ENCODE measurements at places on chromosomes 3 and 15.

GRCh38 chr15:55993804-55994560 is 570 bp upstream of the NEDD4 start:
- DNase-seq: peak; percentile 88

DNA sequence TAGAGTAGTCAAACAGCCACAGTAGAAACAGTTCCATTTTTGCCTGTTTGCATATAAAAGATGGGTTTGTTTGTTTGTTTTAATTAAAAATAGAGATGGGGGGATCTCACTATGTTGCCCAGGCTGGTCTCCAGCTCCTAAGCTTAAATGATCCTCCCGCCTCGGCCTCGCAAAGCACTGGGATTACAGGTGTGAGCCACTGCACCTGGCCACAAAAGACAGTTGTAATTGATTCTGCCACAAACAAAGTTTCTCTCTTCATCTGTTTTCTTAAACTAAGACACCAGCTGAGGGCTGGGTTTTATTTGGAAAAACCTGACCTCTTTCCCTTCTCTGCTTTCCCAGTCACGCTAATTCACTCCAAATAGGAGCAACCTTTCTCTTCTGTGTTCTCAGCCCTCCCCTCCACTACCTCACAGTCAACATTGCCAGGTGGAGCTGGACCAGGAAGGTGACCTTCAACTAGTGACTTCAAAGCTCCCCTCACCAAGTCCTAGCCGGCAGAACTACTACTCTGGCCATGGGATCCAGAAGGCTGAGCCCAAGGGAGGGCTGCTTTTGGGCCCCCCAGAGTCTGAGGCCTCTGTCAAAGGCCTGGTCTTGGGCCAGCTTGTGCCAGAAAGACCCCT is 1.5 kb upstream of the IDH2 start:
- DNase-seq: no peak

DNA sequence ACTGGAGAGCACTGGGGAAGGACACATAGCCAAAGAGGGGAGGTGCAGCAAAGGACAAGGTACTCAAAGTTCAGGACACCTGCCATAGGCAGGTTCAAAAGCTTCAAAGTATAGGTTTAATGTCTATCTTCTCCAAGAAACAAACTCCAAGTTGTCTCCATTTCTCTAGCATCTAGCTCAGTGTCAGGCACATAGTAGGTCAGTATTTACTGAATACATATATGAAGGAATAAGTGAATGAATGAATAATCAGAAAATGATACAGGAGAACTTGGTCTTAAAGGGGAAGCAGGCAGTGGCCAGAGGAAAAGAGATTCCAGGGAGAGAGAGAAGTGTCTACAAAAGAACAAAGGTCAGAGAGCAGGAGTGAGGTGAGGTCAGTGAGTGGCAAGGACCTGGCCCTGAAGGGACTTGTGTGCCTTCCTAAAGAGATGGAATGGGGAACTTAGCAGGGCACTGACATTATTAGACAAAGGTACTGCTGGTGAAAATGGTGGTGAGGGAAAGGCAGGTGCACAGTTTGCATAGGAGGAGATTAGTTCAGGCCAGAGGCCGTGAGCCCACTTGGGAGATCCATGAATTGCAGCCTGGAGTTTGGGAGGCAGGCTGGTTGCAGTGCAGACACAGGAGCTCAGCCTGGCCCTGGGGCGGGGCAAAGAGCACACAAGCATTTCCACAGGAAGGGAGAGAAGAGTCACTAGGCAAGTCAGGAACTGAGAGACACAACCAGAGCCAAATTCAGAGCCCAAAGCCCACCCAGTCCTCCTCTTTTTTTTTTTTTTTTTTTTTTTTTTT is 21.4 kb downstream of the TBC1D2B start:
- no peak for DNase-seq

DNA sequence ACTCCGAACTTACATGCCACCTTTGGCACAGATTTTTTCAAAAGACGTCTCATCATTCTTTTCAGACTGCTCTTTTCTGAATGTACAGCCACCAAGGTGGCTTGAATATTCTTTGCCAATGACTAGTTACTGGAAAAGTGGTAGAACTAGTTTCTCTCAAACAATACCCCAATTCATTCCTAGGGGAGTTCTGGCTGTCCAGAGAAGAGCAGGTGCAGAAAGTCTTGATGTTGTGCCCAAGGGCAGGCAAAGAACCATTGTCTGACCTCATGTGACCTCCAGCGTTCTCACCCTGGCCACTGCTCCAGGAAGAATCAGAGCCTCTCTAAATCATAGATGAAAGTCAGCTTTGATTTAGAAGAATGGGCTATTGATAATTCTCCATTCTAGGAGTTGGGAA is 5.5 kb downstream of the LMOD3 start:
- peak; percentile 79 for DNase-seq

- DNase-seq: no peak
These were observed 252.5 kb downstream of the CDIN1 start for GRCh38 chr15:36831904-36832287.

DNA sequence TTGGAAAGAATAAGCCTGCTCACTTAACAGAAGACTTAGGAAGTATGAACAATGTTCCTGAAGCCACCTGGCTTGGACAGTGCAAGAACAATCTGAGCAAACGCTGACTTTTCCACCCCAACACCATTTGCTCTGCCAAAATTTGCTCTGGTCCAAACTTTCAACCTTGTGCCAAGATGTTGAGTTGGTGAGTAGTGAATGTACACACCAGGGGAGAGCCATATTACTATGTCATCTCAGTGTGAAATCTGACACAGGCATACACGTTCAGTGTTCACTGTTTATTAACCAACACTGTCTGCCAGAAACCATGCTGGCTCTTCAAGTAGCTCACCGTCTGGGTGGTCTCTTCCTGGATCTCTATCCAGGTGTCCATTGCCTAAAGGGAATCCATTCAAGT is 152.9 kb upstream of the LPP start:
- no peak for DNase-seq

- DNase-seq: peak; percentile 14
These were observed 6.3 kb upstream of the PKM start for GRCh38 chr15:72237029-72237852.

- no peak for DNase-seq
These were observed 1.0 kb upstream of the COL7A1 start for GRCh38 chr3:48596157-48596556.

GRCh38 chr3:148911173-148911572 is 46.1 kb downstream of the CPA3 start:
- DNase-seq: no peak

DNA sequence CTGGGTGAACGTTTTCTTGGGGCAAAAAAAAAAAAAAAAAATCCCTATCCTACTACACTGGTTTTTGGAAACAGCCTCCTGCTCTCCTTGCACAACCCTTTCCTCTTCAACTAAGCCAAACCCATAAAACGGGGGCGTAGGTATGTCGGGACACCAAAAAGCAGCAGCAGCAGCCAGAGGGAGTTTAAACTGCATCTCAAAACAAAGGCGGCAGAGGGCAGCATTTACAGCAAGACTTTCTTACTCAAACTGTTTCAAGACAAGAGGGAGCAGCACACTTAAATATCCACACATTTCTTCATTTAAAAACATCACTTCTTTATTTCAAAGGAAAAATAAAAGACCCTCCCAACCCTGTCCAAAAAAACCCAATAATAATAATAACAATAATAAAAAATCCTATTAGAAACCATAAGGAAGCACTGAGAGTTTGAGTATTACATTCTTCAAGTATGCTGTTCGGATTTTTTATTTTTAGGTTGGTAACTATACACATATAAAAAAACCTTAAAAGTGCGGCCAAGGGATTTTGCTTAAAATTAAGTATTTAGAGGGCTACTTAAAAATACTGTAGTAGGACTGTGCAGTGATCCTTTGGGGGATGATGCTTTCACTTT is 43.9 kb upstream of the PLXND1 start:
- peak; percentile 70 for DNase-seq

DNA sequence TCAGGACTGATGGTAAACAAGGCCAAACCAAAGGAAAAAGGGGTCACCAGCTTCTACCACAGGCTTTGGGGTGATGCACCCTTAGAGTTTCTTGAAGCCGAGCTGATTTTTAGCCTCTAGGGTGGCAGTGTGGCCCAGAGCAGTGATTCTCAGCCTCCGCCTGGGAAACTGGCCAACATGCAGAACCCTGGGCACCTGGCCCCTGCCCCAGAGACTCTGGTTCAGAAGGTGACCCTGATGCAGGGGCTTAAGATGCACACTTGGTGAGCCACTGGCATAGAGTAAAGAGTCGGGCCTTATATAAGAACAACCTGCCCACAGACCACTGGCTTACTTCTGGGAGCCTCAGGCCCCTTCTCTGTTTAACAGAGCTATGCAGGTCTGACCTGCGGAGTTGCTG is 44.5 kb downstream of the SYNM start:
- no peak for DNase-seq

DNA sequence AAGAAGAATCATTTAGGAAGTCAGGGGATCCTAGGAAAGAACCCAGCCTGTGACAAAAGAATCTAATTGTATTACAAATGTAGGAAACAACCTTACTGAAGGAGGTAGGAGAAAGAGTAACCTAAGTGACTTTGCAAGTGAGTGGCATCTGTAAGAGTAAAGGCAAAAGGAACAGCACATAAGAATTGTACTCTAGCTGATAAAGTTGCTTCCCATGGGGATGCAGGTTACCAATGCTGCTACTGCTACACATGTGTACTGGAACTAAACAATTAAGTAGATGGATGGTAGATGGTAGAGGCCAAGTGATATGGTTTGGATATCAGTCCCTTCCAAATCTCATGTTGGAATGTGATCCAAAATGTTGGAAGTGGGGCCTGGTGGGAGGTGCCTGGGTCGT is 60.8 kb downstream of the OSBPL10 start:
- no peak for DNase-seq

- no peak for DNase-seq
These were observed 96.8 kb downstream of the CDIN1 start for GRCh38 chr15:36676211-36676610.

GRCh38 chr3:41881233-41881821 is 80.6 kb downstream of the ULK4 start:
- no peak for DNase-seq

- DNase-seq: no peak
These were observed 472.2 kb downstream of the NR2F2 start for GRCh38 chr15:96802611-96803255.

GRCh38 chr3:68743521-68743920 is 188.8 kb downstream of the TAFA4 start:
- DNase-seq: no peak

DNA sequence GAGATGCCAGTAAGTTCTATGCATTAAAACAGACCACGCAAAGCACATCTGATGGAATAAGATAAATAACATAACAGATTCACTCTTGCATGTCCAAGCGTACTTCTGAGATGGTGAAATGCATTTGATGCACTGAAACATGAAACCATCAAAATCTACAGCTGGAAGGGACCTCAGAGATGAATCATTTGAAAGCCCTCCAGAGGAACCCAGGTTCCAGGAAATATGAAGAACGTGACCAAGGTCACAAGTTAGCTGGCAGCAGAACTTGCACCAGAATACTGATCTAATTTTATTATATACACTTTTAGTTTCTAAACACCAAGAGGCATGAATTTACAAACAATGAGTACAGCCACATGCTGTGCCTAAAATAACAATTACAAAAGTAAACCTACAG is 957.1 kb downstream of the FHIT start:
- no peak for DNase-seq

- no peak for DNase-seq
These were observed 121.9 kb downstream of the CACNA1D start for GRCh38 chr3:53616321-53616720.

- DNase-seq: peak; percentile 35
These were observed 780 bp downstream of the TIPARP start for GRCh38 chr3:156674911-156675829.

DNA sequence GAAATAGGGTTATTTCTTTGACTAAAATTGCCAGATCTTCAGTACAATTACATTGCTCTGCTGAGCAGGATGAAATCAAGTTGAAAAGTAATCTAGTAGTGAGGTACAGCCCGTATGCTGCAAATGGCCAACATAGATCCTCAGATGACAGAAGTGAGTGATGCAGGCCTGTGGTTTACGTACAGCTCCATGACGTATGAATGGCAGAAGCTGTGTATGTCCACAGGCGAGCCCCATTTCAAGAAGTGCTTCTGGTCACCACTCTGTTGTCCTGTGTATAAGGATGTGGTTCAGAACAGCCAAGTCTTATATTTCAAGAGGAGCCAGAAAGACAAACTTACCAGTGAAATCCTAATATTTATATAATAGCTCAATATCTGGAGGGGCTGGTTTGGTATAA is 9.2 kb downstream of the CD86 start:
- DNase-seq: no peak

DNA sequence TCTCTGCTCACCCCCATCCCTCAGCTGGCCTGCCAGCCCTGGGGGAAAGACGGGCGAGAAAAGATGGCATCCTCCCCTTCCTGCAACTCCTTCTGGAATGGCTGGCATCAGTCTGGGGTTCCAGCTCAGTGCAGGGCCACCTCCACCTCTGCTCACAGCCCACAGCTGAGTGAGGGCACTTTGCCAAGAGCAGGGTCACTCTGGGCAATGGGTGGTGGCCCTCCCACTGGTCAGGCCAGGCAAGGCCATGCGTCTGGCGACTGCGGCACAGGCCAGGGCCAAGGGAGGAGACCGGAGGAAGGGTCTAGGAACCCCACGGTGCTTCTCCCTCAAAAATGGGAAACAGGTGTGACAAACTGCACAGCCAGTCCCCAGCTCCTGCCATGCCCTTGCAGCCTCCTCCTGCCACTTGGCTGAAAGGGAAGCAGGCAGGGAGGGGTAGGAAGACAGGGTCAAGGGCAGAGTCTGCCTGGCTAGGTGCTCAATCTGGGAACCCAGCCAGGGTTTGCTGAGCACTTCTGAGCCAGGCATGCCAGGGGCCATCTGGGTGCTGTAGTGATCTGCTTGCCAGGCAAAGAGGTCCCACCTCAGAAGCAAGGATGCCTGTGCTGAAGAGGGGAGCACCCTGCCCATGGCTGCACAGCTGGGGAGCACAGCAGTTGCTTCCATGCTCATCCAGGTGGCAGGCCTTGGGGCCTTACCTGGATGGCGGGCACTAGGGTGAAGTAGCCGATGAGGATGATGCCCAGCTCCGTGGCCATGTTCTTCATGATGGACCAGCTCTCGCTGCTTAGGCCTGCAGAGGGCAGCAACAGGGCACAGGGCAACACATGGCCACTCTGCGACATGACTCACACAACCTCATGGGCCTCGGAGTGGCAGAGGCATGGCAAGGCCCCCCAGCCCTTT is 41.2 kb downstream of the PTPN23 start:
- DNase-seq: no peak

- no peak for DNase-seq
These were observed 9.1 kb downstream of the CLPX start for GRCh38 chr15:65176056-65176455.

DNA sequence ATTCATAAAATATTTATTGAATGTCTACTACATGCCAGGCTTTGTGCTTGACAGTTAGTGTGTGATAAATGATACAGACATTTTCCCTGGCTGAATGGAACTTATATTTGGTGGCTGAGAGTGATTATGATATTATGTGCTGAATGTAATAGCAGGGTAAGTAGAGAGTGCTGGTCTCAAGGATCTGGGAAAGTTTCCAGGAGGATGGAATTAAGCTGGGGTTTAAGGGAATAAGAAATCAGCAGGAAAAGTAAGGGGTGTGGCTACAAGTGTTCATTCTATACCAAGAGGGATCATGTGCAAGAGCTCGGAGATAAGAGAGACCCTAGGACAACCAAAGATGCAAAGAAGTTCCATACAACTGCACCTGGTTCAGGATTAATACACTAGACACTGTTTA is 500.1 kb upstream of the CFAP20DC start:
- DNase-seq: no peak

All from head of caudate nucleus (tissue), 42 donors.